Cardiac fibroblast (primary cell): ENCODE measurements at places on chromosomes 5 and 9.

DNA sequence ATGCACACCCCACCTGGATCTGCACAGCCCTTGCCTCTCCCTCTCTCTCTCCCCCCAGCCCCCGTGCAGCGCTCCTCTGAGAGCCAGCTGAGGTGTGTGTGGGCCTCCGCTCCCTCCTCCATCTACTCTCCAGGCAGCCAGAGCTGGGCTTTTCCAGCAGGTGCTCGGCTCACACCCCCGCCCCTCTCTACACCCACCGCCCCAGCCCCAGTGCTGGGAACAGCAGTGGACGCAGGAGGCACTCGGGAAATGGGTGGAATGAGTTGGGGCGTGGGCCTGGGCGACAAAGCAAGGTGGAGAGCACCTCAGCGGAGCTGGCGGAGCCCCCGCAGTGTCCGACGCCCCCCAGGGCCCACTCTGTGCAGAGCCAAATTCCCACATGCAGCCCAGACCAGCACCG lies 13.3 kb upstream of the LHX3 start:
- DNase-seq: no peak

- peak; percentile 36 for DNase-seq
These were observed 2.0 kb downstream of the GABBR2 start for GRCh38 chr9:98706651-98707165.

- no peak for DNase-seq
These were observed 8.9 kb downstream of the PITX1 start for GRCh38 chr5:135024956-135025729.

GRCh38 chr5:166102947-166103346 lies 2188.5 kb upstream of the WWC1 start:
- no peak for DNase-seq

DNA sequence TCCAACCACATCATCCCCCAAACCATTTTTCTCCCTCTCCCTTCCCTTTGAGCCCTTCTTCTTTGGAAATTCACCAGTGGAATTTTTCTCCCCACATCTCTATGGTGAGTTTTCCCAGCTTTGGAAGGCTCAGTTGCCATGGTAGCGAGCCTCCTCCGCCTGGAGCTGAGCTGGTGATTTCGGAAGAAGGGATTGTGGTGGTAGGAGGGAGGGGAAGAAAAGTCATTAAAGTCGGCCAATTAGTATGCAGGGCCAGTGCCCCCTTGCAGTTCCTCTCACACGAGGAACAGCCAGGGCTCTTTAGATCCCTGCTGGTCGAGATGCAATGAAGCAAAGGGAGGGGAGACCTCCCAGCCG lies 322.0 kb downstream of the NTRK2 start:
- DNase-seq: no peak

DNA sequence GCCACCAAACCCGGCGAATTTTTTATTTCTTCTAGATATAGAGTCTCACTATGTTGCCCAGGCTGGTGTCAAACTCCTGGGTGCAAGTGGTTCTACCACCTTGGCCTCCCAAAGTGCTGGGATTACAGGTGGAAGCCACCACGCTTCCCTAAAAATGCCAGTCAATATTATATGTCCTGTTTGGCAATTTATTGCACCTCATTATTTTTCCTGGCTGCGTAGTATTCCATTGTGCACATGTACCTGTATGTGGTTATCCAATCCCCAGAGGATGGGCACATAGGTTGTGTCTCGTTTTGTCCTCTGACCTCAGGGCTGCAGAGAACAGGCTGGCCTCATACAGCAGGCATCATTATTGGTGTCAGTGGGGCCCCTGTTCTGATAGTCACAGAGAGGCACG lies 181.7 kb downstream of the C9orf50 start:
- DNase-seq: no peak

GRCh38 chr5:167489202-167489601 lies 802.2 kb upstream of the WWC1 start:
- DNase-seq: peak; percentile 5

- DNase-seq: no peak
These were observed 52.9 kb upstream of the SLC28A3 start for GRCh38 chr9:84393266-84393950.
